Activated T-helper 1 cell treated with anti-CD3 and anti-CD28 coated beads, Interleukin-12 subunit alpha, Interleukin-12 subunit beta, Interleukin-2, Interleukin-4 antibody, amounts not matched to agents 30 ng/mL and 10 ng/mL and 1 ng/mL, durations not matched to agents 14 hours and 24 hours and 36 hours (primary cell): ENCODE measurements at places on chromosomes 11 and 22. TPM values are rescaled to one million over a fixed set of nuclear protein-coding genes. Genes with fewer than 3 reads are reported as not detected.

The PAMR1 gene
- total RNA-seq = not detected in 2 replicates

The IGLL5 gene
- total RNA-seq = not detected in 2 replicates

The TOM1 gene
- total RNA-seq = 16.8 and 19.0 TPM in 2 replicates

The OR52I2 gene
- not detected in 2 replicates for total RNA-seq

The F2 gene
- total RNA-seq = not detected in 2 replicates

DNA sequence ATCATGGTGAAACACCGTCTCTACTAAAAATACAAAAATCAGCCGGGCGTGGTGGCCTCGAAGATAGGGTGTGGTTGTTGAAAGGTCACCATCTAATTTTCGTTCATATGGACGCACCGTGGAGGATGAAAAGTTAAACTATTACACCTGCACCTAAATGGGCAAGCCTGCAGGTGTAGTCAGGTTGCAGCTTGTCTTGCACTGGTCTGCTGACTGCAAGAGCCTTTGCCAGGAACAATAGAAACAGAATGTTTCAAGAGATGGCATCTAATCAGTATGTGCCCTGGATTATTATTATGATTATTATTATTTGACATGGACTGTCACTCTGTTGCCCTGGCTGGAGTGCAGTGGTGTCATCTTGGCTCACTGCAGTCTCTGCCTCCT lies 908 bp downstream of the NADSYN1 start:
- no peak for DNase-seq

DNA sequence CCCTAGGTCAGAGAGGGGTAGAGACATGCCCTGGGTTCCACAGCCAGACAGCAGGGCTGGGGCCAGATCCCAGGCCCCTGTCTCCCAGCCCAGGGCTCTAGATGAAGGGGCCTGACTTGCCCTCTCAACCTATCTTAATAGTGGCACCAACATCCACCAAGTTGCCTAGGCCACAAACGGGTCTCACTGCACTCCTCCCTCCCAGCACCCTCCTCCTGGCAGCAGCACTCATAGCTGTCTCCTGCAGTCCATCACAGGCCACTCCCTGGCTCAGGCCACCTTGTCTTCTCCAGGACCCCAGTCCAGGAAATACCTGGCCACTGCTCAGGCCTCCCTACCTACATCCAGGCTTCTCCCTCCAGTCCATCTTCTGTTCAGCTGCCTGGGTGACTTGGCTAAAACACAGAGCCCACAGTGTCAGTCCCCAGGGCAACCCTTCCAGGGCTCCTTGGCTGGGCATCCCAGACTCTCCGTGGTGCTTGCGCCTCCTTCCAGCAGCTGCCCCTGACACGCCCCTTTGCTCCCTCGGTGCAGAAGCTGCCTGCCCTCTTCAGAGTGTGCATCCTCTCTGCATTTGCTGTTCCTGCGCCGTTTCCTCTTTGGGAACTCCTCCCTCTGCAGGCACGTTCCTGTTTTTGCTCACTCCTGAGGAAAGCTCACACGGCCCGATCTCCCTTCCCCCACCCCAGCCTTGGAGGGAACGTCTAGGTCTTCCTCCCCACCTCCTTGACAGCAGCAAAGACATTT lies 40.5 kb downstream of the LRRC32 start:
- no peak for DNase-seq

GRCh38 chr11:3182462-3182852 lies 17.3 kb upstream of the OSBPL5 start:
- no peak for DNase-seq

DNA sequence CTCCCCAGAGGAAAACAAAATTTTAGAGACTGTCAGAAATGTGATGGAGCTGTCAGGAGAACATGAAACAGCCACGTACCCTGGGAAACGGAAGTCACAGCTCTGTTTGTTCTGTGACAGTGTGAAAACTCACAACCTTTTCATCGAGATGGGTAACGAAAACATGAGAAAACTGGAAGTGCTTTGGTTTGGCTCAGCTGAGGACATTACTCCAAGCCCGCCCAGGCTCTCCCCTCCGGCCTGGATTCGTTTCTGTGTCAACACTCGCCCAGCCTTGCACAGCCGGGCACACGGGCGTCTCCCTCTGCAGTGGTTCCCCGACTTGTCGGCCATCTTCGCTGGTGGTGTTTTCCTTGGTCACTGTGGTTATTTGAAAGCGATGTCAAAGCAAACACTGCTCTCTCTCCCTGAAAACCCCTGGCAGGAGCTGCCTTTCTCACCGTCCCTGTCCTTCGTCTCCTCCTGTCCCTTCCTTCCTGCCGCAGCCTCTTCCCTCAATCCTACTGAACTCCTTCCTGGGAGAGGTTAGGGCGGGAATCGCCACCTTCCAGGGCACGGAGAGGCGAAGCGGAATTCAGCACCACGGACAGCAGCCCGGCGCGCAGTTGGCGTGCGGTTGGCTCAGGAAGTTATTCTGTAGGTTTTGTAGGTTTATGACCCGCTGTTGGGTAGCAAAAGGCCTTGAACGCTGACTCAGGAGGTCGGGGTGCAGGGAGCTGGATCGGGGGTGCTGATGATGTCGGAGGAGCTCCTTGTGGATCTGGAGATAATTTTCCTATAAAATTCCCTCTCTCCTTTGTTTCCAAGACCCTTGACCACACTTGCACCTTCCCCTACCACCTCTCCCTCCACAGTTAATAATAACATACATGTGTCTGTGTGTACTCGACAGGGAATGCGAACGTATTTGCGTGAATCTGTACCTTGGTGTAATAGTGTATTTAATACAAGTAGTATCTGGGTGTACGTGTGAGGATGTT lies 13.1 kb upstream of the RPS19BP1 start:
- no peak for DNase-seq

DNA sequence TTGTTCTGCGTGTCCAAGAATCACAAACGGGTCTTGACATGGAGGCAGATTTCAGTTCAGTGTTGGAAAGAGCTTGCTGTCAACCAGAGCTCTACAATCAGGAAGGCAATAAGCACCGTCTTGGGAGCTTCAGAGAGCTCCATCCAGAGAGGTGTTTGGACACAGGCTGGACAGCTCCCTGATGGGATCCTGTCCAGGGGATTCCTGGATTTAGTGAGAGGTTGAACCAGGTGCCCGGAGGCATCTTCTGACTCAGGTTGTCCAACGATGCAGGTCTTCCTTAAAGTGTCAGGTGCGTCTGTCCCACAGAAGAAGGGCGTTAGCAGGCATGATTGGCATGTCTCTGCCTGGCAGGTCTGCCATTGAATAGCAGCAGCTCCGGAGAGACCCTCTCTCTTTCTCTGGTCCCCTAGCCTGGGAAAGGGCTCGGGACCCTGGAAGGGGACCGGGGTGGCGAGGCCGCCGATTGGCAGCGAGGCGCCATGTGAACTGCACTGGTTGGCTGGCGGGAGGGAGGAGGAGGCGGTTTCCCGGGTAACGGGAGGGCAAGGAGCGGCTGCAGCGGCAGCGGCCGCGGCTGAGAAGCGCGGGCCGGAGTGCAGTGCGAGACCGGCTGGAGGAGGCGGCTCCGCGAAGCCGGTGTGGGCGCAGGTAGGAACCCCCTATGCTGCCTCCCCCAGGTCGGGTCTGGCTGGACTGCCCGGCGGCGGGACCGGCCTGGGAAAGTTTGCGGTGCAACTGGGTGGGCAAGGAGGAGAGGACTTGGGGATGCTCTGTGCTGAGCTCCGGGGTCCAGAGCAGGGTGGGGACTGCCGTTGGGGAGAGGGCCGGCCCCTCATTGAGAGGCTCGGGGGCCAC lies 104.1 kb upstream of the E2F8 start:
- no peak for DNase-seq

DNA sequence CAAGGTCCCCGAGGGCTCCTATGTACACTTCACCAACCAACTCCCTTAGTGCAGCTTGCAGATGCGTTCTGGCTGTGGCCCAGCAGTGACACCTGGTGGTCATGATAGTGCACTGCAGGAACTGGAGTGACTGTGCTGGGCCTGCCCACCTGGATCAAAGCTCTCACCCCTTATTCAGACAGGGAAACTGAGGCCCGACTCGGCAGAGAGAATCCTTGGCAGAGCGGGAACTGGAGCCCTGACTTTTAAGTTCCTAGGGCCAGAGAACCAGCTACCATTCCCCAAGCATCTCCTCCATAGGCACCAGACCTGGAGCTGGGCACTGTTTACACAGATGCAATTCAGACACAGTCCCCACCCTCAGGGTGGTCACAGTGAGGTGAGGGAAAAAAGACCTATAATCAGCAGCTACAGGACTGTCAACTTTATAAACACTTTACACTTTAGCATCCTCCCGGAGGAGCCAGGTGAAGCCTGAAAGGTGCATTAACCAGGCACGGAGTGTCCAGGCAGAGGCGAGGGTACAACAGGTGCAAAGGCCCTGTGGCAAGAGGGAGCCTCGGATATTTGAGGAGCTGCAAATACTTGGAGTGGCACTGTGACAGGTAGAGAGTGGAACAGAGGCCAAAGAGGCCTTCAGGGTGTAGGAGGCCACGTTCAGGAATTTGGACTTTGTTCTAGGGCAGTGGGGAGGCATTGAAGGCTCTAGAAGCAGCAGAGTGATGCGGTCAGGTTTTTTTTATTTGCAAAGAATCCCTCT lies 22.0 kb downstream of the RHBDD3 start:
- peak; percentile 55 for DNase-seq

DNA sequence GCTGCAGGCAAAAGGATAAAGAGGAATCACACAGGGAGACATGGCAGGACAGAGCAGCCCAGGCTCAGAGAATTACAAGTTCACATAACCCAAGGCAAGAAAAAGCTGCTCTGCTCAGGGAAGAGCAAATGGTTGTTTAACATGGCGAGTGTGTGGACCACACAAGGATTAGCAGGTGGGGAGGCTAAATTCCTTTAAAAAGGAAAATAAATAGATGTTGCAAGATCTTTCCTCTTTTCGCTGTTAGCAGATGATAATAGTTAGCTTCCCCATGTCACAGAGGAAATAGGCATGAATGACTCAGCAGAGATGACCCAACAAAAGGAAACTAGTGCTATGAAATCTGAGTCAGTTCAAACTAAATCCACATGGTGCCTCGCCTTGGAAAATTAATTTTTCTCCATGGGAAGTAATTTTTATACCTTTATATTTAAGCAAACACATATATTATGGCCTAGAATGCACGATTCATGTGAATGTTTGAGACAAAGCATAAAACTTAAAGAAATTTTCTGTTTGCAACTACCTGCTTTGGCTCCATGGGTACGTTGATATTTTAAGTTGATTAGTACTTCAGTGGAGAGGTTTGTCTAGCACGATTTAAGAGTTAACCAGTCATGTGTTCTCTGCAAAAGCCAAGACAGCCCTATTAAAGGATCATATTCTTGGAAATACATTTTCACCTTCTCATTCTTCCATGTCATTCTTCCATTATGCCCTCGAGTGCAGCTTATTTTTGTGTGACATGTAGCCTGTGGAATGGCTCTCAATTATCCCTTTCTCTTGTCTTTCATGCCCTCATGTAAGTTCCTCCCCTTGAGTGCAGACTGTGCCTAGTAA lies 38.5 kb upstream of the FJX1 start:
- DNase-seq = no peak

DNA sequence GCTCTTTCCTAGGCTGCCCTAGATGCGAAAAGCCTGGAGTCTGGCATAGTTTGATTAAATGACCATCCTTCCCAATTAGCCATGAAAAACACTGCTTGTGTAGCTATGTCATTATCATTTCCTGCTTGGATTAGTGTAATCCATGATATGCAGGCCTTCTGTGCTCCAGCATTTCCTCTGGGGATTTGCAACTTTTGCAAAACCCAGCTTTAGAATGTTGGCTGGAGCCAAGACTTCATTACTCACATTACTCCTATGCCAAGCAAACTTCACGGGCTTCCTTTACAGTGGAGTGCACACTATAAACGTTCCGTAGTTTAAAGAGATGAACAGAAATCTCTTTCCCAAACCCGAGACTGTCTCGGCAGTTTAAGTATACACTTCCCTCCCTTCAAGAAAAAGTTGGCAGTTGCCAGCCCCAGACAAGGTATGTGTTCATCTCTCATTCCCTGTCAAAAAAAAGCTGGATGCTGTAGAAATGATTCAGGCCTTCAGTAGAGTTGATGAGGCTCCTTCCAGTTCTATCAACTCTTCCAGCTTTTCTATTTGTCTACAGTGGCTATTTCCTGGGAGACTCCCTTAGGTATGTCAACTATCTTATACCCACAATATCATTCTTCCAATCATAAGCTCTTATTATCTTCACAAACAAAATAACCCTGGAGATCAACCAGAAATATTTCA lies 180.0 kb downstream of the MAML2 start:
- DNase-seq = no peak

GRCh38 chr11:66641834-66642233 lies 3.3 kb downstream of the RBM4 start:
- DNase-seq = no peak

DNA sequence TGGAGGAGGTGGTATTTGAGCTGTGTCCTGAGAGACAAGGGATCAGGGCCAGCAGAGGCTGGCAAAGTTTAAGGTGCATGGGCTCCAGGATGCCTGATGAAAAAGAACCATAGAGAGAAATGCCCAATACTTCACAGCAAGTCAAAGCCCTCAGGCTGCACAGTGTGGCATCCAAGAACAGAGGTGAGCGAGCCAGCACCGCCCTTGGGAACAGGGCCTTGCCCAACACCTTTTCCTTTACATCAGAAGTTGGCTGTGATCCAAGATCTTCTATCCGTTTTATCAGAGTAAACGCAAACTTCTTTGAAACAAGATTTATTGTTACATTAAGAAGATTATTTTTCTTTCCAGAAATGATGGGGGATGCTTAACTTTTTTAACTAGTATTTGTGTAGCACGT lies 1.4 kb downstream of the B3GNT6 start:
- DNase-seq = no peak

DNA sequence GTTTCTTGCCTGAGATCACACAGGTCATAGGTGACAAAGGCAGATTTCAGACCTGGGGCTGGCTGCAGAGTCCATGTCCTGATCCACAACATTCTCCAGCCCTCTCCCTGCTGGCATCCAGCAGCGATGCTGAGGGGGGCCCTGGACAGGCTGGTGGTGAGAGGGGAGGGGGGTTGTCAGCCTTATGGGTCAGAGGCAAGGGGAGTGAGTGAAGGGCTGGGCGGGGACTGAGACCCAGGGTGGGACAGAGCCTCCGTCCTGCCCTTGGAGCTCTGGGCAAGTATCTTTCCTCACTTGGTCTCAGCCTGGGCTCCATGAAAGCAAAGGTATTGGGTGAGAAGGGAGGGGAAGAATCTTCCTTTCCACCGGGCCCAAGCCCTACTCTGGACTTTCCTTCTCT lies 66.7 kb upstream of the RASD2 start:
- no peak for DNase-seq

GRCh38 chr11:24391167-24391566 lies 105.7 kb upstream of the LUZP2 start:
- no peak for DNase-seq

DNA sequence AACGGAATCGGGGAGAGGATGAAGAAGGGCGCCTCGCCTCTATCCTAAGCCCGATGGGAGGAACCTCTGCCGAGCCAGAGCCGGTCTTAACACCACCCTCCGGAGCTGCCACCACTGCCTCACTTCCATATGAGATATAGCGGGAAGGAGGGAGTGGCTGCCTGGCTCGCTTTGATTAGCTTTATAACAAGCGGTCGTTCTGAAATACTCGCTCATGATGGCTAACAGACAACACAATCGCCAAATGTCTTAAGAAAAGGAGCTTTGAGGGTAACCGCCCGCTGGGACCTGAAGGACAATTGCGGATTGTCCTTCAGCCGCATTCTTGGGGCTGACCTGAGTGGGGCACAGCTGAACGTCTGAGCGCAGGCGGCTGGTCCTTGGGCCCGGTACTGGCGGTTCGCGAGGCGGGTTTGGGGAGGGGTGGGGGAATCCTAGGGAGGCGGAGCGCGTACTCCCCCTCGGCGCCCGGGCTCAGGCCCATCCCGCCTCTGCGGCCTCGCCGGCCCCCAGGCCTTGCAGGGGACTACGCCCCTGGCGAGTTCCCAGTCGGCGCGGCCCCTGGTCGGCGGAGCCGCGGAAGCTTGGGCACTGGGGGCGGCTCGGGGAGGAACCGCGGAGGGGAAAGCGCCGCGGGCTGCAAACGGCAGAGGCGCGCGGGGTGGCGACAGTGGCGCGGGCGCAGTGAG lies at the start of gene PLAAT5:
PLAAT5 (minus strand) TSS at position 617 of the 689 bp plus-strand sequence; CDS start at position 484, 133 bp downstream.
- DNase-seq = no peak

GRCh38 chr11:34238966-34239365 lies 118.8 kb downstream of the ABTB2 start:
- DNase-seq = no peak
